ENCODE measurements at places on chromosomes 4 and X.
A peak's percentile ranks its signal among the peaks of the same experiment; 100 is the strongest.

- DNase-seq = no peak
Observed at GRCh38 chr4:145034727-145035211, 63.2 kb downstream of the ANAPC10 start.

DNA sequence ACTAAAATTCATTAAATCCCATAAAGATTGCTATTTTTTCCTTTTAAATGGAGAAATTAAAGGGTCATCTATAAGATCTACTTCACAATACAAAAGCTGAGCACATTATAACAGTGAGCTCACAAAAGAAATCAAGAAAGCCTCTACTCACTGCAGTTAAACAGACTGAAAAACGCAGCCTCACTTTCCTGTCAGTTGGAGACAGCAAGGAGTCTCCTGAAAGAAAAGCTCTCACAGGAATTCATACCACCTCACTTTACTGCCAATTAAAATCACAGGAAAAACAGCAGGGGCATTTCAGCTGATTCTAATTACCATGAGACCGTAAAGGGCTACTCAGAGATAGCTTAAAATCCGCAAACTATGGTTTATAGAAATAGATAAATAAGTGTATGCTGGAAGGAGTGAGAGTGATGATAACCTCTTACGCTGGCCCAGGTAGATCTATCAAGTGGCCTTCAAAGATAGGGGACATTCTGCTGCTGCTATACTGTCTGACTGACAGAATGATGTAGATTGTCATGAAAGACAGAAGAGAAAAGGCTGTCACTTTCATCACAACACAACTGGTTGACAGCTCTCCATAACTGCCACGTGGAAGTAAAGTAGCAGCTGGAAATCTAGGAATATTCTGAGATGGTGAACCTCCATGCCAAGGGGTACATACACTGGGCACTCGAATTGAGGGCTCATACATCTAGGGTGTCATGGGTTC, 1333.7 kb upstream of the DIAPH2 start:
- DNase-seq = no peak

DNA sequence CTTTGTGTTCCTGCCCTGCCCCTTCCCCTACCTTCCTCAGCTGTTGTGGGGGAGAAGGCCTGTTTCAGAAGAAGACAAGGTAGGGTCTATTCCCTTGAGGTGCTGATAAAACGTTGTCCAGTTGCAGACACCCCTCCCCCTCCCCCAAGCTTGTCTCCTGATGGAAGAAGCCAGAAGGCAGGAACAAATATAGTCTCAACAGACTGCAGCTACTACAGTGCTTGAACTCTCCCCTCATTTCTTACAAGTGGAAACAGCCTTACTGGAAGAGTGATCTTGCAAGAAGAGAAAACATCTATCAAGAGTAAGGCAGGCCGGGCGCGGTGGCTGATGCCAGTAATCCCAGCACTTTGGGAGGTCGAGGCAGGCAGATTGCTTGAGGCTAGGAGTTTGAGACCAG, 11.0 kb upstream of the MAP7D3 start:
- no peak for DNase-seq

DNA sequence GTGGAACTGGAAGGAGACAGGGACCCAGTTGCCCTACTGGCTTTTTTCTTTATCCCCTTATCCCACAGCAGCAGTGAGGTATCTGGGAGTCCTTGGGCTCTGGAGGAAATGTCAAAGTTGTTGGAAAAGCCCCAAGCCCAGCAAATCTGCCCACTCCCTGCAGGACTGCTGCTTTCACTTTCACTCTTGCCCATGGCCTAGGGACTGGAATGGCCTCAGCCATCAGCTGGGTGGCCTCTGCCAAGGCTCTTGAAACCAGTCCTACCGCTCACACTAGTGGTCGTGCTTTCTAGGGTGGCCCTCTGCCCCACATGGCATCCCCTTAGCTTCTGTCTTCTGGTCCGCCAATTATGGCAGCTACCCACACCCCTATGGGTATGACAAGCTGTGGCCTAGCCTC, 9.7 kb upstream of the RHOXF1 start:
- no peak for DNase-seq

DNA sequence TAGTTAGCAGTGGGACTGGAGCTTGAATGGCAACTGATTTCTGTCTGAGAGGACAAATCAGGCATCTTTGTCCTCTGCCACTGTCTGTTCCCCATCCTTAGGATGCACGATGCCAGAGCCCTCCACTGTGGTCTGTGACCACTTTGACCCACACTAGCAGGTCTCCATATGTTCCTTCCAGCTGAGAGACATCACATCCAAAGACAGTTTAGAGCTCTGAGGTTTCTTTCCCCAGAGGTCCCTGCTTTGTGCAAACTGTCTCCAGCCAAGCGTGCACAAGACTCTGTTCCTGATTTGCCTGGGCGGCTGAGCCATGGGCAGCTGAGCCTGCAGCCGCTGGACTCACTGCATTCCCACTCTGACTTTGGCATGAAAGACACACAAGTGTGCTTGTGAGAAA, 98.0 kb downstream of the PTTG2 start:
- DNase-seq = no peak

DNA sequence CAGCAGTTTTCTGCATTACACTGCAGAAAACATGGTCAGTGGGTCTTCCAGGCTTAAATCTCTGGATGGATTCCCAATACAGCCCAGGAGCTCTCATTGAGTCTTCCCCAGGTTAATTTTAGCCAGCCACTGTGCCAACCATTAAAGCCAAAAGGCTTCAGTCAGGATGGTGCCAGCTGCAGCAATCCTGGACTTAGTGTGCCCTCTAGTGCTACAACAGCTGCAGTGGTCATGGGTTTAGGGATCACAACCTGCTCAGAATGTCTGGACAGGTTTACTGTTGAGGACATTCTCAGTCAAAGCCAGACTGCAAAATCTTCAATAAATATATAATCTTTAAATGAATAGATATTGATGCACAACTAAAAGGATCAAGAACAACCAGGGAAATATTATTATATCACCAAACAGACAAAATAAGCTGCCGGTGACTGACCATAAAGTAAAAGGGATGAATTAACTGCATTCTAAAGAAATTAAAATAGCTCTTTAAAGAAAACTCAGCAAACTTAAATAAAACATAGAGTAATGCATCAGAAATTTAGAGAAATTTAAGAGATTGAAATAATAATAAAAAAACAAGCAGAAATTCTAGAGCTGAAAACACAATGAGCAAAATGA, 639.9 kb downstream of the SPOCK3 start:
- no peak for DNase-seq

DNA sequence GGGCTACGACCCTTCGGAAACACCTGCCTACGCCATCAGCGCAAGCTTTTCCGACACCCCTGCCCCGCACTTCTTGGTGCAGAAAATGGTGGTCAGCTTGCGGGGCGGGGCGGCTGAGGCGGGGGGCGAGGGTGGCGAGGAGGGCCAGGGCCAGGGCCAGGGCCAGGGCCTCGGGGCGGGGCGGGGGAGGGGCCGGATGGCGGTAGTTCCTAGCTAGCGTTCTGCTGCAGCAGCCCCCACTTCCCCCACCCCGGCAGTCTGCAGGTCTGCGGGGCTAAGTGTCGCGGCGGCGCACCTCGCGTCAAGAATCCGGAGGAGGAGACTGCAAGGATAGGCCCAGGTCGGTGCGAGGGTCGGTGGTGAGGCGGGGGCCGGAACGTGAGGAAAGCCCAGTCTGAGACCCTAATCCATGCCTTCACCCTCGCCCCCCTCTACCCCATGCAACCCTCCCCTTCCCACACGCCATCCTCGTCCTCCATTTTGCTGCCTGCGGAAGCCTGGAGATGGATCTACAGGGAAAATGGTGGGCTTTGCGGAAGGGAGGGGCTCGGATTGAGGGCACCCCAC, 600 bp downstream of the BEX4 start:
- DNase-seq = peak; percentile 2

DNA sequence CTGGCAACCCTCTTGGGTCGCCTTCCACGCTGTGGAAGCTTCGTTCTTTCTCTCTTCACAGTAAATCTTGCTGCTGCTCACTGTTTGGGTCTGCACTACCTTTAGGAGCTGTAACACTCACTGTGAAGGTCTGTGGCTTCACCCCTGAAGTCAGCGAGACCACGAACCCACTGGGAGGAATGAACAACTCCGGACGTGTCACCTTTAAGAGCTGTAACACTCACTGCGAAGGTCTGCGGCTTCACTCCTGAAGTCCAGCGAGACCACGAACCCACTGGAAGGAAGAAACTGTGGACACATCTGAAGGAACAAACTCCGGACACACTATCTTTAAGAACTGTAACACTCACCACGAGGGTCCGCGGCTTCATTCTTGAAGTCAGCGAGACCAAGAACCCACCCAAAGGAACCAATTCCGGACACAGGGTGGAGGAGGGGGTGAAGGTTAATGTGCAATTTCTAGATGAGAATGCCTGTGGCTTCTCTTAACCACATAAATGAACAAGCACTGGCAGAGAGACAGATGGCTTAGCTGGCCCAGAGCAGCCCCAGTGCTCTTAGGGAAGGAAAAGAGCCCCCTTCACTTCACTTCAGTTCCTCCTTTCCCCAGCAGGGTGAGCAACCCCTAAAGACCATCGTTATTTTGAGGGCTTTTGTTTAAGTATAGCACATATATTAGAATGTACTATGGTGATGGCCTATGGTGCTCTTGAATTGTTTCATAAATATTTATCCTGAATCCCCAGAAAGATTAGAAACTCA, 73.0 kb downstream of the LUZP4 start:
- DNase-seq = no peak

DNA sequence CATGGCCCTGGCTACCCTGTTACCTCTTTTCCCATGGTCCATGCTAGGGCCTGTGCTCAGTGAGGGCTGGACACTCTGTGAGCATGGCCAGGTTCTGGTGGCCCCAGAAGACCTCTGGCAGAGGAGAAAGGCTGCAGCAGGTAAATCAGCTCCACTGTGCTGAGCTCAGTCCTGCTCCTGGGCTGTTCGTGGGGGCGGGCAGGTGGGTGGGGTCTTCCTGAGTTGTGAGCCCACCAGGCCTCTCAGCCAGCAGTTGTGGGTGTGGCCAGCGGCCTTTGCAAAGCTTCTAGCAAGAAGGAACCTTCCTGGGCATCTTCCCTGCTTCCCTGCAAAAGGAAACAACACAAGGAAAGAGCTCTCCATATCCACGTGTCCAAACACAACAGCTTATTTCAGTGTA, 85.3 kb upstream of the STX18 start:
- DNase-seq = no peak

- DNase-seq = peak; percentile 17
Observed at GRCh38 chr4:105060628-105061027, 86.0 kb upstream of the TET2 start.

DNA sequence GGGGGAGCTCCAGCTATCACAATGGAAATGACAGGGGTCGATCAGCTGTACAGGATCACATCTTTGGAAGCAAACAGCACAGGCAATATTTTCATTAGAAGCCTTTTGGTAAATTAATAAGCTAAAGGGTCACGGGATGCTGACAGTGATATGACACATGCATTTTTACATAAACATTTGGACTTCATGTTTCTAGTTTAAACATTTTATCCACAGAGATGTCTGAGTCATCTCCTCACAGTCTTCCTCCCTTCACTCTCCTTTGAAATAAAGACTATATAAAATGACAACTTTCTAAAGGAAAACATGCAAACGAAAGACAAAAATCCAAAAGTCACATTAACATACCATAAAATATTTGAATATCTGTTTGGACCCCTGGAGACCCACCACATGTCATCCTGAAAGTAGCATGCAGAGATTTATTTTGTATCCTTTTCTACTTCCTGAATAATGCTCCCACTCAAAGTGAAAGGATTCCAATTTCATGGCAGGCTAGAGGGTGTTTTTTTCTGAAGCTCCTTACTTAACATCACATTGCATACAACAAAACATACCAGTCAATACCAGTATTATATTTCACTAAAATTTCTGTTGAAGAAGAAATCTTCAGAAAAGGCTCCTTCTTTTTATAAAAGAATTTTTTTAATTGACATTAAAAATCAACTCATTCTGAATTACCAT, 200.1 kb upstream of the PPARGC1A start:
- DNase-seq = no peak

DNA sequence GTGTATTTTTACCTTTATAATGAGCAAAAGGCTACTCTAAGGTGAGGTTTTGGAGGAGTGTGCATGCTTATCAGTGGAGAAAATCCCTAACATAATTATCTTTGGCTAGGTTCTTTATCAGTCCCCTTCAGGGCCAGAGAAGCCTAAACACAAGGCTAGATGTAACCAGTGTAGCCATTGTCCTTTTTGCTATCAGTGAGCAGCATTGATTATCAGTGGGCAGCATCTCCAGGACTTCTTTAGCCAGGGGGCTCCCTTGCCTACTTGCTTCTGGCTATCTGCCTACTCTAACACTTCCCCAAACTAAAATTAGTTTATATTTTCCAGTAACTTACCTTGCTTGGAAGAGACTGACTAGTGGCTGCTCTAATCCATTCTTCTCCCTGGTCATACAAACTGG, 595.6 kb downstream of the TRAM1L1 start:
- DNase-seq = no peak

- DNase-seq = no peak
Observed at GRCh38 chr4:184968784-184969201, 49.5 kb upstream of the HELT start.

GRCh38 chrX:136827026-136827425, 46.3 kb upstream of the ARHGEF6 start:
- DNase-seq = no peak

DNA sequence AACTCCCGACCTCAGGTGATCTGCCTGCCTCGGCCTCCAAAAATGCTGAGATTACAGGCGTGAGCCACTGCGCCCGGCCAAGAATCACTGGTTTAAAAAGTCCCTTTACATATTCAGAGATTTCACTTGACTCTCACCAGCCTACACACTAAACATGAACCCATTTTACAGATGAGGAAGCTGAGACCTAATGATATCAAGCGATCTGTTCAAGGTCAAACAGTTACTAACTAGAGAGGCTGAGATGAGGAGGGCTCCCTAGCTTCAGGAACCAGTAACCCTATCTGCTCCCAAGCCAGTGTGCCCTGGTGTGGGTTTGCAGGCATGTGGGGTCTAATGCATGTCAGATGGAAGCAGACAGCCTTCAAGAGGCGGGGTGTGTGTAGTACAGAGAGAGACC, 59.6 kb upstream of the AFAP1 start:
- DNase-seq = no peak

DNA sequence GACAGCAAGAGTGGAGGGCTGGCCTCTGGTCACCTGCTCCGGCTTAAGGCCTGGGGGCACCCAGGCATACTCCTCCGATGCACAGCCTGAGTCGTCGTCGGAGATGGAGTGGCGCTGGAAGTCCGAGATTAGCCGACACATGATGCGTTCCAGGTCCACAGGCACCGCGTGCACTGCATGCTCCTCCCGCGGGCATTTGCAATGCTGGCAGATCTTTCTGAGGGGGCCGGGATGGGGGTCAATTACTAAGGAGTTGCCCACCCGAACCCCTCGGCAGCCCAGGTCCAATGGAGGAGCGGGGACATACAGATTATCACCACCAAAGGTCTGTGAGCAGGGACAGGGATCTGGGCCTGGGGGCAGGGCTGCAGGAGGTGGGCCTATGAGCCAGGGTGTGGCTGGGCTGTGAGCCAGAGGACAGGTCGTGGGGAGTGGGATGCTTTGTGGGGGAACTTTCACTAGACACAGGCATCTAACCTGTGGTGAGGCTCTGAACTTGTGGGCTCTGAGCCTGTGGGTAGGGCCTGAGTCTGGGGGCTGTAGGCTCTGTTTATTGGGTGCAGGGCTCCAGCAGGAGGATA, 2.4 kb downstream of the PRICKLE3 start:
- no peak for DNase-seq

All from activated T-helper 1 cell treated with anti-CD3 and anti-CD28 coated beads, Interleukin-12 subunit alpha, Interleukin-12 subunit beta, Interleukin-2, Interleukin-4 antibody, amounts not matched to agents 30 ng/mL and 10 ng/mL and 1 ng/mL, durations not matched to agents 14 hours and 24 hours and 36 hours (primary cell).